NCI-H460 (cell line): ENCODE measurements at places on chromosomes 6 and 20.
A peak's percentile ranks its signal among the peaks of the same experiment; 100 is the strongest.

GRCh38 chr20:58069796-58070663 lies 158.4 kb downstream of the ANKRD60 start:
- no peak for DNase-seq

DNA sequence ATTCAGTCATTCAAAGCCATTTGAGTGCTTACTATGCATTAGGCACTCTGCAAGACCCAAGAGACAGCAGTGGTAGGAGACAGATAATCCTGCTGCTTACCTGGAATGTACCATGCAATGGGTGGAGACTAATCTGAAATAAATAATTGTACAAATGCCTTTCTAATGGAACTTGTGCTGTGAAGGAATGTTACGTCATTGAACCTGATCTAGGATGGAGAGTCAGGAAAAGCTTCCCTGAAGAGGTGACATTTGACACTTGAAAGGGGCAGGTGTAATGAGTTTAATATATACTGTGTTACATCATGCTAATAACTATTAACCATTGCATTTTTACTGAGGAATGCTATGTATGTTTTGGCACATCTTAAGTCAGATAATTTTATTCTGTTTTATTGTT lies 491.0 kb upstream of the FLRT3 start:
- DNase-seq: no peak

- peak; percentile 52 for DNase-seq
Observed at GRCh38 chr6:85354761-85355618, 94.9 kb upstream of the NT5E start.

- no peak for DNase-seq
Observed at GRCh38 chr20:61748376-61748775, 317.3 kb downstream of the TAF4 start.

- DNase-seq: no peak
Observed at GRCh38 chr6:75281653-75282052, 2.9 kb downstream of the TMEM30A start.

GRCh38 chr6:160259143-160259425 lies 463 bp upstream of the SLC22A2 start:
- DNase-seq: no peak
